Right ventricle myocardium superior (tissue), 1 donor: ENCODE measurements at places on chromosomes 5 and 9. TPM values are rescaled to one million over a fixed set of nuclear protein-coding genes. Genes with fewer than 3 reads are reported as not detected.

SPOCK1 gene
- 19.6 TPM for total RNA-seq

WDR38 gene
- not detected for total RNA-seq

TNIP1 gene
- 126 TPM for total RNA-seq

MEIKIN gene
- not detected for total RNA-seq

GRCh38 chr9:127014216-127014909 is 99.8 kb downstream of the RALGPS1 start:
- DNase-seq: no peak

DNA sequence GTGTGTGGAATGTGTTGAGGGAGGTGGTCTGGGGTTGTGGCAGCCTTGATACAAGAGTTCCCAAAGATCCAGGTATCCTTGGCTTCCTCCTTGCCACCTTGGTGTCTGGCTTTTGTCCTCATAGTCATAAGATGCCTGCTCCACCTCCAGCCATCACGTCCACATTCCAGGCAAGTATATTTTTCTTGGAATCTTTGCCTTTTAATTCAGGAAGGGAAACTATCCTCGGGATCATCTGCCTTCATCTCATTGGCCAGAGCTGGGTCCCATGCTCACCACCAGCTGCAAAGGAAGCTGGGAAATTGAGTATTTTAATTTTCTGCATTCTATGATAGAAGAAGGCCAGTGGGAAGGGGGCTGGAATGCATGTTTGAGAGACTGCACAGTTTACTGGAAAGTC is 186.7 kb downstream of the C9orf50 start:
- no peak for DNase-seq

DNA sequence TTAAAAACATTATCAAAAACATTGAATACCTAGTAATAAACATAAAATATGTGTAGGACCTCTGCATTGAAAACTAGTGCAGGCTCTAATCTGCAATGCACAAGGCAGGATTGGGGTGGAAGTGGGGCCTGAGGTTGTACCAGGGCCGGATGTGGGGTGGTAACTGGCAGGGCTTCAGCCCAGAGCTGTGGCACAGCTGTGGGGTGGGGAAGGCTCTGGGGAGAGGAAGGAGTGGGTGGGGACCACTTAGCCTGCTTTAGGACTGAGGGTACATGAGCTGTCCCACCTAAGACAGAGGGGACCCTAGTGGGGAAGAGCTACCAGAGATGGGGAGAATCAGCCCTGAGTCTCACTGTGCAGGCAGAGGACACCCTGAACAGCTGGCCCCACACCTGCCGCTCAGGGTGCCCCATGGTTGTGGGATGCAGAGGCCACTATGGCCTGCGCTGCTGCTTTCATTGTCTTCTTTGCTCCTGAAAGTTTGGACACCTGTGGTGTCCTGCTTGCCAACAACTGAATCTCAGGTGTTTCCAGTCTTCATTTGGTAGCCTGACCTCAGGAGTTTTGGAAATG is 311.4 kb downstream of the TLE4 start:
- no peak for DNase-seq

GRCh38 chr5:171898386-171898785 is 108.1 kb downstream of the FBXW11 start:
- no peak for DNase-seq

GRCh38 chr9:134503301-134504105 is 138.1 kb upstream of the COL5A1 start:
- no peak for DNase-seq

- no peak for DNase-seq
These were observed 132.1 kb upstream of the MTAP start for GRCh38 chr9:21670374-21670773.

DNA sequence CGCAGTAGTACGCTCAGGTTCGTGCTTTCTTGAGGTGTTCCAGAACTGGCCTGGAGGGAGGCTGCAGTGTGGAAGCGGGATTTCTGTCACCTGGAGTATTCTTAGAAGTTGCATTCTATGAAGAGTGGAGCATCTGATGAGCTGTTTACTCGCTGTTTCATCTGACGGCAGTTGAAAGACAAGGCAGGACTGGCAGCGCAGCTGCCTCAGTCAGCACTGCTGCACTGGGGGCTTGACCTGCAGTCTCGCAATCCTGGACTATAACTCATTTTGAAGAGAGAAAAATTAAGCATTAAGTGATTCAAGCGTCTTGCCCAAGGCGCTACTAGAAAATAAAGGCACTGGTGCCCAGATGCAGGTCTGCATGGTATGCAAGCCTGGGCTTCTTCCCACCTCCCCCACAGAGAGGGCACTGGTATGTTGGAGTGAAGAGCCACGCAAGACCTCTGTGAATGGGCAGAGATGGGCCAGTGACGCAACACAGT is 10.6 kb downstream of the TENT4A start:
- DNase-seq: no peak

DNA sequence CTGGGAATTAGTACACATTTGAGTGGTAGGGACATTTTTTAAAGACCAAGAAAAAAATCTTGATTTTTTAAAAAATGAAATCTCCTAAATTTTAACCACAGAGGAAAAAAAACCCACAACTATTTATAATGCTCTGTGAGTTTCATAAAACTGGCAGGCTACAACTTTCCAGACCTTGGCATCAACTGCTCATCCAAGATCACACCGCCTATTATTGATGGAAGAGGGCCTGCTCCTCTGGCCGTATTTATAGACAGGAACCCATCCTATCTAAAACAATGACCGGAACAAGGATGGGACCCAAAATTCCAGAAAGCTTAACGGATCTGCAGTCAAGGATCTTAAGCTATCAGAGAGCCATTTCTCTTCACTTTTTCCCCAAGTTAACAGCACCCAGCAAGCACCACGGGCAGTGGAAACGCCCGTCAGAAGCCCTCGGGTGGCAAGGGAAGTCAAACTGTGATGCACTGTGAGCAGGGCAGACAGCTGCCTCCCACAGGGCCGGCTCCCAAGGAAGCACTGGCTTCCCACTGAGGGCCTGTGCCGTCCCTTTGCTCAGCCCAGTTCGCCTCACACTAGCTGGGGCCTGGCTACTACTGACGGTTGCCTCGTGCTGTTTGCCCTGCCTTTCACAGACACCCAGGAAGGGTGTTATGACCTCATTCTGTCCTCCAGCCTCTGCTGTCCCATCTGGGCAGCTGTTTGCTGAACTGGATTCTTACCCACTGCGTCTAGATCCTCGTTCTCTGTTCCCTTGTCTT is 62.8 kb downstream of the CDC14B start:
- DNase-seq: peak; percentile 42

GRCh38 chr5:76805821-76806505 is 12.9 kb upstream of the F2RL1 start:
- no peak for DNase-seq

MARCOL gene
- total RNA-seq: not detected

DNA sequence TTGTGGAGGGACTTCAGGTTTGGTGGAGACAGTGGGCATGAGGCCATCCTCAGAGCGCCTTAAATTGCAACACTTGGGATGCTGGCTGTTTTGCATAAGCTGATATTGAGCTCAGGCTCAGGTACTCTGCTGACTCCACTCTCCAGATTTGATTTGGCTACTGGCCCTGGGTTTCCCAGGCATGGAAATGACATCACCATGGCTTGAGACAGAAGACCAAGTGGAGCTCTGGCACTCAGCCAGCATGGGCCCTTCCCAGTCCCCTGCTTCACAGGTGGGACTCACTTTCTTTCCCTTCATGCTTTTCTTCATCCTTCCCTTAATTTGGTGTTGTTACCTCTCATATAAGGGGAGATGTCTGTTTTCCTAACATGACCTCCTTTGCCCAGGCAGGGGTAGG is 72.0 kb upstream of the IL12B start:
- DNase-seq: no peak

DNA sequence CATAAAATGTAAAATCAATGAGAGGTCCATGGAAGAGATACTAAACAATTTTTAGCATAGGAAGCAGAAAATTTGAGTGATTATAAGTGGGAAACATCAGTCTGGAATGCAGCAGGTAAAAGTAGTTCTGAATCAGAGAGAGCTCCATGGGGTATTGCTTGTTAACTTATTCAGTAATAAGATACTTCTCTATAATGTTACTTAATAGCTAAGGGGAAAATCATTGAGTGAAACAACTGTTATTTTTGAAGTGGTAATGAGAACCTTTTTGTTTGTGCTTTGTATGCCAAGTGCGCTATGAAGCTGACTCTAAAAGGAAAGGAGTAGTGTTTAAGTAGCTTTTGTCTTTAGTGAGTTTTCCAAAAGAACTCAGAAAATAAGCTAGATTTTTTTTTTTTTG is 95.2 kb downstream of the ERBIN start:
- DNase-seq: no peak

DNA sequence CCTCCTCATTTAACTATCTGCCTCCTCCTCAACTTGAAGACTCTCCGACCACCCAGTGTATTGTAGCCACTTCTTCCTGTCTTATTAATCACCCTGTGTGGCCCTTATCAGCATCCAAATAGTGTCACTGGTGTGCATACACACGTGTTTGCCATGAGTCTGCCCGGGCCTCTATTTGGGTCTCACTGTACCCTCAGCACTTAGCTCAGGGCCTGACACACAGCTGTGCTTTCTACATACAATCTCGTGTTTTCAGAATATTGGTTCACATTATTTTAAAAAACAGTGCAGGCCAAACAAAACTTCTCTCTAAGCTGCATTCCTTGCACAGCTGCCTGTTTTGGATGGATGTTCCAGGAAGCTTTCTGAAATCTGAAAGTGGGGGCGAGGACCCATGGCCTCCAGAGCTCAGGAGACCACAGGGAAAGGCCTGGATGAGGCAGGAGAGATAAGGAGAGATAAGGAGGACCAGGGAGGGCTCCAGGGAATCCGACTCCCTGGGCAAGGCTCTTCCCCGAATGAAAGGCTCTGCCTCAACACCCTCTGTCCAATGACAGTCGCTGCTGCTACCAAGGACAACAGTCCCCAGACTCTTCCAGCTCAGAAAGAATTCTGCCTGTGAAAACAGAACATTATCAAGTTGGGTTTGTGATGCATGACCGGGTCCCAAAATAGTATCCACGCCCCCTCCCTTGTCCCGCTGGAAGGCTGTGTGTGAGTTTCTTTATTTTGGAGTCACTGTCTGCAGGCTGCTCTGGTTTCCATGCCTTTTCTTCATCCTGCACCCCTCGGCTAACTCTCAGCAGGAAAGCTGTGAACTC is 255.6 kb downstream of the NSG2 start:
- no peak for DNase-seq

PIP5KL1 gene
- 0.48 TPM for total RNA-seq
